T-helper 2 cell treated with Interferon-gamma antibody and Interleukin-4, amounts not matched to agents 5 μg/mL and 100 μg/mL, for 36 hours (primary cell): ENCODE measurements at places on chromosomes 11 and 22.

- DNase-seq, result no peak
Observed at GRCh38 chr11:2828585-2829330, 56.8 kb downstream of the CDKN1C start.

DNA sequence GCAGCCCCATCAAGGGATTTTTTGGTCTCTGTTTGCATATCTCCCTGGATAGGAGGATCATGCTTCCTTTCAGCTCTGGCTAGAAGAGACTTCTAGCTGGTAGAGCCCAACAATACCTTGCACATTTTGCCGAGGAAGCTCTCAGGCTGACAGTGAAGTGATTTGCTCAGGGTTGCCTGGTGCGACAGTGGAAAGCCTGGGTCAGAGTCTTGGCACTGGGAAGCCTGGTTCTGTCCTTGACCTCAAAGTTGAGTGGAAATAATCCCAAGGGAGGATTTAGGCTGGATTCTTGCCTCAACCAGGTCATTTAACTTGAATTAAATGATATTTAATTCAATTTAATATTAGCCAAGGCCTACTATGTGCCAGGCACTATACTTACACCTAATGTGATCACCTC is 24.4 kb upstream of the ALG8 start:
- no peak for DNase-seq

GRCh38 chr11:44470854-44471253 is 94.6 kb upstream of the CD82 start:
- no peak for DNase-seq

- DNase-seq, result no peak
Observed at GRCh38 chr11:79098146-79098545, 342.7 kb downstream of the TENM4 start.

GRCh38 chr11:117796872-117797529 is at the start of gene DSCAML1:
Gene DSCAML1 (minus strand): TSS chr11:117797216. CDS start chr11:117797079, 137 bp downstream.
- DNase-seq, result no peak

- DNase-seq, result no peak
Observed at GRCh38 chr11:3148255-3148989, 16.7 kb downstream of the OSBPL5 start.

GRCh38 chr22:25536589-25536988 is 27.9 kb upstream of the GRK3 start:
- DNase-seq, result no peak

GRCh38 chr22:32897400-32897799 is 95.9 kb downstream of the TIMP3 start:
- DNase-seq, result no peak

DNA sequence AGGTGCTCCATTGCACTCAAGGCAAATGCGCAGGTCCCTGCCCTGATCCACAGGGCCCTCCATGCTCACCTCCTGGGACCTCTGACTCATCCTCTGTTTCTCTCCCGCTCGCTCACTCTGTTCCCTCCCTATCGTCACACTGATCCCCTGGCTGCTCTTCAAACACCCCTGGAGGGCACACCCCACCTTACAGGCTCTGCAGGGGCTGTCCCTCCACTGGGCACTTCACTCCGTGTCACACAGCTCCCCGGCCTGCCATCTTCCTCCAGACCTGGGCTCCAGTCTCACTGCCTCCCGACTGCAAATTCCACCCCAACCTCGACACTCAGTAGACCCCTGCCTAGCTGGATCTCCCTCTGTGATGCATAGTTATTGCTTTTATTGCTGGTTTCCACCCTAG is 91.5 kb upstream of the PRDM11 start:
- no peak for DNase-seq

GRCh38 chr11:7485186-7486097 is at the start of gene OLFML1:
Gene OLFML1 (plus strand): TSS chr11:7485506. CDS start chr11:7485876, 370 bp downstream.
- no peak for DNase-seq

GRCh38 chr11:69746752-69747742 is 28.1 kb downstream of the FGF4 start:
- DNase-seq, result no peak

DNA sequence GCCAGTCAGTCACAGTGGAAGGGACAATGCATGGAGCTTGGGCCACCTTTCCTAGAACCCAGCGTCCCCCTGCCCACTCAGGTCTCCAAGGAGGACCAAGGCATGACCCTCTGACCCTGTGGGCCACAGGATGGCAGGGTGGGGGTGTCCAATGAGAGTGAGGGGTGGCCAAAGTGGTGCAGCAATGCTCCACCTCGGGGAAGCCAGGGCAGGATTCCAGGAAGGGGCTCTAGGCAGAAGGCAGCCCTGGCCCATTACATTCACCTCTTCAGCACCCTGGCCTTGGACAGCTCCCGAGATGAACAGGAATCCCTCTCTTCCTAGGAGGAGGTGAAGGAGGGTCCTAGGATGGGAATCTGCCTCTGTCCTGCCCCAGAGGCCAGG is 597.5 kb downstream of the BRD1 start:
- no peak for DNase-seq

DNA sequence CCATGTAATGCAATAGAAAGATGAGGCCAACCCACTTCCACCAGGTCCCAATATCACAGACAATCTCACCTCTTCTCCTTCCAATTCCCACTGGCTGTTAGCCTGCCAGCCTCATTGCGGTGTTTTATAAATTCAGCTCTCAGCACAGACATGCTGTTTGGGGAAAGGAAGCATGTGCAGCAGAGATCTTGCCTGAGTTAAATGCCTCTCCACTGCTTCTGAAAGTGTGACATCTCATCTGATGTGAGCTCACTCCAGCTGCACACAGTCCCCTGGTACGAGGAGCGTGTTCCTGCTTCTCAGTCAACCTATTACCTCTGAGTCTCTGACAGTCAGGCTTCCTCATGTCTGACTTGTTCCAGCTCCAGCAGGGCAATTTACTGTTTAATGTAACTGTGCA is 122.7 kb upstream of the GUCY1A2 start:
- no peak for DNase-seq

DNA sequence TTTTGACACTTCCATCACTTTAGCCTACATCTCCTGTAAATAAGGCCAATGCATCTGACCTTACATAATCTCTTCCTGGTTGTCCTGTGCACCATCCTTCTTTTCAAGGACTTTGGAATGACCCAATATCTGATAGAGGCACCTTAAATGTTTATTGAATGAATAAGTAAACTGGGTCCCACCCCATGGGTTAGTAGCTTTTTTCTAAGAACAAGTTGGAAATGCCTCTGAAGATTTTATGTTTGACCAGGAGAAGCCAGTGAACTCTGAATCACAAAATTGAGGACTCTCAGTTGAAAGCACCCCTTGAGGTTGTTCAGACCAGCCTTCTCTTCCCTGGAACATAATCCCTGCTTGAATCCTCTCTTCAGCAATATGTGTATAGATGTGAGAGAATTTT is 1.4 kb downstream of the RNF185 start:
- DNase-seq, result no peak

DNA sequence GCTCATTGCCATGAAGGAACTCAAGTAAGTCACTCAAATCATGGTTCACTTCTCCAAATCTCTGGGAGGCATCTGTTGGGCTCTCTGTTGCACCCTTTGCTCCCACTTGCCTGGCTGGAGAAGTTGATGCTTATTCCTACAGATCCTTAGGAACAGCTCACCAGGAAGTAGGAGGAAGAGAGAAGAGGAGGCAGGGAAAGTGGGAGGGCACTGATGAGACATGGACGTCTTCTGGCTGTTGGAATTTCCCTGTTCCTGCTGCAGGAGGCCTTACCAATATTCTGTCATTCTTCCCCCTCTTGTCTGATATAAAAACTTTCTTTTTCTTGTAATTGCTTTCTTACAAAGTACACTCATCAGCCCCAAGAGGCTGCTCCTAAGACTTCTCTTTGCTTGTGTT is 13.6 kb downstream of the POLR2F start:
- no peak for DNase-seq

GRCh38 chr11:122207505-122207904 is 91.5 kb upstream of the BLID start:
- no peak for DNase-seq

DNA sequence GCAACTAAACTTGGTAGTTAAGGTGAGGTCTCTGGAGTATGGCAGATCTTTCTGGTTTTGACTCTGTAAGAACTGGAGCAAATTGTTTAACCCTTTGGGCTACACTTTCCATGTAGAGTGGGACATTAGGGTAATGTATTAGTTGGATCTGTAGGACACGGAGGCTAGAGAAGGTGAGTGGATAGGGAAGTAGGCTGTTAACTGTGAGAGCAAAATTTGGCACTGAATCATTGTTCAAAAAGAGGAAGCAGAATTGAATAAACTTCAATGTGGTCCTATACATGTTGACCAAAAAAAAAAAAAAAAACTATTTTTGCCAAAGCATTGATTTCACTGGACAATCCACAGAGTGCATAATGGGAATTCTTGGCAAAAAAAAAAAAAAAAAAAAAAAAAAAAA is 370.2 kb upstream of the CHORDC1 start:
- DNase-seq, result no peak

- DNase-seq, result no peak
Observed at GRCh38 chr22:30250039-30250565, 3.5 kb upstream of the LIF start.

- no peak for DNase-seq
Observed at GRCh38 chr22:25698978-25699377, 43.0 kb upstream of the MYO18B start.

- DNase-seq, result no peak
Observed at GRCh38 chr11:62892077-62892922, 11.6 kb downstream of the SLC3A2 start.

- DNase-seq, result no peak
Observed at GRCh38 chr22:39814899-39815298, 78.7 kb downstream of the ENTHD1 start.
